ENCODE measurements at places on chromosomes 7 and 10.

- H3K4me3 ChIP-seq = no peak overlapping the region
- H3K27ac ChIP-seq = no peak overlapping the region
- no peaks in the 10 kb centered on the region for H3K4me1 ChIP-seq
- no peaks in the 10 kb centered on the region for H3K27me3 ChIP-seq
- DNase-seq = no peak
These were observed 962.8 kb downstream of the DNAJB9 start for GRCh38 chr7:109532262-109532992.

GRCh38 chr7:95915731-95916130, 143.4 kb downstream of the DYNC1I1 start:
- H3K36me3 ChIP-seq = no peaks in the 10 kb centered on the region
- H3K4me1 ChIP-seq = no peaks in the 10 kb centered on the region

GRCh38 chr7:158473946-158474345, 113.7 kb downstream of the PTPRN2 start:
- no peak overlapping the region for H3K27ac ChIP-seq
- no peaks in the 10 kb centered on the region for H3K4me1 ChIP-seq
- DNase-seq = no peak
- H3K27me3 ChIP-seq = no peaks in the 10 kb centered on the region
- H3K36me3 ChIP-seq = no peaks in the 10 kb centered on the region

- H3K4me3 ChIP-seq = peak overlapping the region; percentile 16
- H3K4me1 ChIP-seq = peaks cover 26% of the 10 kb centered on the region
- peak overlapping the region; percentile 11 for H3K27ac ChIP-seq
- no peaks in the 10 kb centered on the region for H3K36me3 ChIP-seq
- H3K27me3 ChIP-seq = no peaks in the 10 kb centered on the region
These were observed 126.2 kb downstream of the PRPF18 start for GRCh38 chr10:13712837-13713581.

- no peak overlapping the region for H3K27ac ChIP-seq
- DNase-seq = no peak
- peaks cover 3% of the 10 kb centered on the region for H3K4me1 ChIP-seq
- no peak overlapping the region for H3K4me3 ChIP-seq
- H3K27me3 ChIP-seq = no peaks in the 10 kb centered on the region
These were observed 378.4 kb upstream of the SEMA3D start for GRCh38 chr7:85565276-85565675.

DNA sequence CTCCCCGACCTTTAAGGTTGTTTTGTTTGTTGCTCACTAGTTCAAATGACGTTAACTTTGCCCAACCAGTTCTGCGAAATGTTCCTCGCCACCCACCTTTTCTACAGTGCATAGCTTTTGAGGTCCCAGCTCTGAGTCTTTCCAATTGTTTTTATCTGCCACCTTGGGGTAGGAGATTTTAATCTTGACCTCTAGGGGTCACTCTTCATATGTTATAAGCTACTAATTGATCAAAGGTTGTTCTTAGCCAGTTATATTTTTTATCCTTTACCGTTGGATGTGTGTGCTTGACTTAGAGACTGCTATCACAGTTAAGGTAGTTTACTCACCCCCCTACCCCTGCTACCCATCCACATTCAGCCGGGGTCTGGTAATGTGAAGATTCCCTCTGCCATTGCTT, 372.4 kb downstream of the SUGCT start:
- DNase-seq = no peak
- no peaks in the 10 kb centered on the region for H3K36me3 ChIP-seq
- no peak overlapping the region for H3K27ac ChIP-seq
- H3K27me3 ChIP-seq = no peaks in the 10 kb centered on the region

GRCh38 chr10:102626026-102626685, 18.1 kb upstream of the TRIM8 start:
- no peaks in the 10 kb centered on the region for H3K4me1 ChIP-seq
- DNase-seq = no peak
- H3K4me3 ChIP-seq = no peak overlapping the region

GRCh38 chr7:36338256-36338655, 51.4 kb upstream of the ANLN start:
- no peak for DNase-seq
- H3K4me3 ChIP-seq = no peak overlapping the region
- no peak overlapping the region for H3K27ac ChIP-seq
- no peaks in the 10 kb centered on the region for H3K4me1 ChIP-seq
- H3K27me3 ChIP-seq = peaks cover 2% of the 10 kb centered on the region
- no peaks in the 10 kb centered on the region for H3K36me3 ChIP-seq

DNA sequence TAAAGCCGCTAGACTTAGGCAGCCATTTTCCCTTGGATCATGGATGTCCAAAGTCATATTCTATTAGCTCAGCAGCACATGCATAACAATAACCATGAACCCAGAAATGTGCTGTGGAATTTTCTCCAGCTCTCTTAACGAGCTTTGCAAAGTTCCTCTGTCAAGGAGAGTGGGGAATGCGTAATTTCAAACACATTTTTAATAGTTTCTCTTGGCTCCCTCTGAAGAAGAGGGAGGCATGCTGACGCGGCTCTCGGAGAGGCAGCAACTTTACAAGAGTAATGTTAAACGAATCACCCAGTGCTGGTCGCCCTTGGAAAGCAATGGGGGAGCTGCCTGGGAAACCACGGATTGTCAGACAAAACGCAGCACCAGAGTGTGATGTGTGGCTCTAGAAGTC, 114.8 kb downstream of the RAB18 start:
- no peak overlapping the region for H3K4me3 ChIP-seq
- H3K4me1 ChIP-seq = no peaks in the 10 kb centered on the region
- H3K27me3 ChIP-seq = no peaks in the 10 kb centered on the region
- no peak for DNase-seq

DNA sequence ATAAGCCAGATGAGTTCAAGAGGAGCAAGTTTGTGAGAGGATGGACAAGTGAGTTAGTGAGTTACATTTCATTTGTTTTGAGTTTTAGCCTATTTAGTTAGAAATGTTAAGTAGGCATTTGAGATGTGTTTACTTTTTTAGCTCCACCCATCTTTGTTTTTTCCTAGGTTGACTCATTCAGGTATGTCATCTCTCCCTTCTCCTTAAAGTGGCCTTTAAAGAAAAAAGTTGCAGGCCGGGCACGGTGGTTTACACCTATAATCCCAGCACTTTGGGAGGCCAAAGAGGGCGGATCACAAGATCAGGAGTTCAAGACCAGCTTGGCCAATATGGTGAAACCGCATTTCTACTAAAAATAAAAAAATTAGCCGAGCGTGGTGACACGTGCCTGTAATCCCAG, 71.2 kb downstream of the BMPR1A start:
- no peak for DNase-seq
- no peaks in the 10 kb centered on the region for H3K4me1 ChIP-seq
- H3K27ac ChIP-seq = no peak overlapping the region
- no peak overlapping the region for H3K4me3 ChIP-seq
- no peaks in the 10 kb centered on the region for H3K36me3 ChIP-seq

DNA sequence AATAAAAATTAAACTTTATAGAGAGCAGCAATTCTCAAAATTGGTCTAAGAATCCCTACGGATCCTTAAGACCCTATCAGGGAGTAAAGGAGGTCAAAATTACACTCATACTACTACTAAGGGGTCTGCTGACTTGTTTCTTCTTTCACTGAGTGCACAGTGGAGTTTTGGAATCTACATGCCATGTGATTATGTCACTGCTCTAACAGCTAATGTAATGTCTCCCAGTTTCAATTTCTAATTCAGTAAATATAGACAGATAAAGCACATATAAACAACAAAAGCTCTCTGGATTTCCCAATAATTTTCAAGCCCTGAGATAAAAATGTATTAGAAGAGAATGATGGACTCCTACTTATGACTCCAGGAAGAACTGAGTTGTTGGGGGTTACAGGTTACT, 74.6 kb downstream of the WAPL start:
- H3K36me3 ChIP-seq = peaks cover 64% of the 10 kb centered on the region
- H3K4me1 ChIP-seq = peaks cover 25% of the 10 kb centered on the region
- H3K27me3 ChIP-seq = no peaks in the 10 kb centered on the region
- H3K27ac ChIP-seq = peak overlapping the region; percentile 58

DNA sequence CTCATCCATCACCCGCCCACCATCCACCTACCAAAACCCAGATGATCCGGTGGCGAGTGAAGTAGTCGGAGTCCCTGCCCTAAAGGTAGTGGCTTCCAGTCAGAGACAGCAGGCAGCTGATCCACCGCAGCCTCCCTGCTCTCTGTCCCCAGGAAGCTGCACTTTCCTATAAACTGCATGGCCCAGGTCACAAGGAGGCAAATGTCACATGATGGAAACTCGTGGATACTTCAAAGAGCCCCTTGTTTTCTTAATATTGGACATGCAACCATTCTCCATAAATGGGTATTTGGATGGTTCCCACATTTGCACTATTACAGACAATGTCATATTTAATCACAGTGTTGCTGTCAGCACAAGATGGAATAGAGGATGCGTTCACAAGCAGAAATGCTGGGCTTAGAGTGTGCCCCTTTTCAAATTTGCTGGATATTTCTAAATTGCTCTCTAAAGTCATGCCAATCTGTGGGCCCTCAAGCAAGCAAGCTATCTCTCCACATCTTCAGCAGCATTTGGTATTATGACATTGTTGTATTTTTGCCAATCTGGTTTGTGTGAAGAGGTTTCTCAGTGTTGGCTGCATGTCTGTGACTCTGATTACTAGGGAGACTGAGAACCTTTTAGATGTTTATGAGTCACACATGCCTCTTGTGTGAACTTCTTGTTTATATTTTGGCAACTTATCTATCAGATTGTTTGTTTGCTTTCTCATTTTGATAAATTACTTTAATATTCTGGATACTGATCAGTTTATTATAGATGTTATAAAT, 822.0 kb downstream of the TNS3 start:
- no peak for DNase-seq
- H3K4me3 ChIP-seq = no peak overlapping the region
- H3K27ac ChIP-seq = no peak overlapping the region
- no peaks in the 10 kb centered on the region for H3K36me3 ChIP-seq

Measured in B cell (primary cell).